Aorta (tissue), 5 donors: ENCODE measurements at places on chromosomes 13 and 19. TPM values are rescaled to one million over a fixed set of nuclear protein-coding genes. Genes with fewer than 3 reads are reported as not detected.

DNA sequence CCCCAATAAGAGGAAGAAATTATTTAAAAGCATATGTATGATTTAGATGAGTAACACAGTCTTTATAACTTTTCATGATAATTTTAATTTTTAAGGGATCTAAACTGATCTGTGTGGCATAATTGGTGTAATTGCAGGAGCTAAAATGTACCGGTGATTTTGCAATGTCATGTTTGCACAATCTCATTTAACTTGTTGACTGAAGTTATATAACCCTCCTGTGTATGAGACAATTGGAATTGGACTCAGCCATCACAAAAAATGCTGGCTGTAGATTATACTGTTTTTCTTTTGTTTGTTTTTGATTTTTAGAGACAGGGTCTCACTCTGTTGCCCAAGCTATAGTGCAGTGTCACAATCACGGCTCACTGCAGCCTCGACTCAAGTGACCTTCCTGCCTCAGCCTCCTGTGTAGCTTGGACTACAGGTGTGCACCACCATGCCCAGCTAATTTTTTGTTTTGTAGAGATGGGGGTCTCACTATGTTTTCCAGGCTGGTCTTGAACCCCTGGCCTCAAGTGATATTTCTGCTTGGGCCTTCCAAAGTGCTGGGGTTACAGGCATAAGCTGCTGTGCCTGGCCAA, 26.1 kb downstream of the FGF9 start:
- no peak for DNase-seq

The LYPD4 gene
- not detected for total RNA-seq

DNA sequence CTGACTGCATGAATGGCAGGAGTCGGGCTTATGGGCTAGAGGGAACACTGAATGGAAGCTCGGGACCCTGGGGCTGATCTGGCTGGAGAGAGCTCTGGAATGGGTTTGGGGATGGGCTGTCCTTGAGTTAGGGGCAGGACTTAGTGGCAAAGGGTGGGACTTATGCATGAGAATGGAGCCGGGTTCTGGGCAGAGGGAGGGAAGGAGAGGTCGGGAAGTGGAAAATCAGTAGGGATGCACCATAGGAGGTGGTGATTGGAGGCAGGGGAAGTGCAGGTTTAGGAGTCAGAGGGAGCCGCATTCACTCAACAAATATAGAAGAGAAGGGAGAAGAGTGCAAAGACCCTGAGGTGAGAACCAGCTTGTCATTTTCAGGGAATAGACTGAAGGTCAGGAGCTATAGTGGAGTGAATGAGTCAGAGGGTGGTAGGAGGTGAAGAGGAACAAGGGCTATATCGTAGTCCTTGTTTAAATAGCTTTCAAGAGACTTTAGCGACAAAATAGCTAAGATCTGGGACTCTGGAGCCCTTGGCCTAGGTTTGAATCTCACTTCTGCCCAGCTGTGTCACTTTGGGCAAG, 748 bp downstream of the RAB4B start:
- DNase-seq, result no peak

The PSG2 gene
- not detected for total RNA-seq

DNA sequence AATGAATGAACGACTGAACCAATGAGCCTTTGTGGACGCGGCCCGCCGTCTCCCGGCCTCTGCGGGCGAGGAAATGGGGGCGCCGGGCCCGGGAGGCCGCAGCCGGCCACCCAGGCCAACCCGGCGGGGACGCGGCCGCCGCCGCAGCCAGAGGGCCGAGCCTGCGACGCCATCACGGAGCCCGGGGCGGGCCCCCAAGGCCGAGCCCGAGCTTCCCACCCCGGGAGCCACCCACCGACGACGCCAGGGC, 216 bp downstream of the SUGP2 start:
- DNase-seq, result no peak

DNA sequence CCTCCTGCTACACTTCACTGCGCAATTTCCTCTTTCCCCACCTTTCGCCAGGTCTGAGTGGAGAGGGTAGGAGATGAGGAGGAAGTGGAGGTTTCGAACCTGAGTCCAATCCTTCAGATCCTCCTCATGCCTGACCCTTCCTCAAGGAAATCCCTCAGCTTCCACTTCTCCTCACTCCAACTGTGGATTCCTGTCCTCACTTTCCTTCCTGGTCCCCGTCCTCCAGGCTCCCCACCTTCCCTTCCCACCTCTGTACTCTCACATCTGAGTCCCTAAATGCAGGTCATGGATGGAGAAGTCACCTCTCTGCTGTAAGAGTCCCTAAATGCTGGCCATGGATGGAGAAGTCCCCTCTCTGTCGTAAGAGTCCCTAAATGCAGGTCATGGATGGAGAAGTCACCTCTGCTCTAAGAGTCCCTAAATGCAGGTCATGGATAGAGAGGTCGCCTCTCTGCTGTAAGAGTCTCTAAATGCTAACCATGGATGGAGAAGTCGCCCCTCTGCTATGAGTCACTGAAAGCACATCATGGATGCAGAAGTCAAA, 3.1 kb downstream of the TMEM86B start:
- DNase-seq, result no peak

DNA sequence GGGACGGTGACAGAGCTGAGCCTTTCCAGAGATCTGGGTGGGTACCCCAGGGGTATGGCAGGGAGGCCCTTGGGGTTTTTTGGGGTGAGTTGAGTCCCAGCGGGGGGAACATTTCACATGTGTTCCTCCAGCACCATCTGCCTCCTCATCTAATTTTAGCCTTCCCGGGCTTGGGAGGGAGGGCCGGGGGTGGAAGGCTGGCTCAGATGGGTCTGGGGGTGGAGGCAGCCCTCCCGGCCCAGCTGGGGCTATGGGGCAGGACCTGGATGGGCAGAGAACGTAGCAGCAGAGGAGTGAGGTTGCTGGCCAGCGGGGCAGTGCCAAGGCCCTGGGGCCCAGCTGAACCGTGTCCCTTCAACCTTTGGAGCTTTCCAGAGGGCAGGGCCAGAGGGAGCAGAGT, 23.5 kb downstream of the ADGRL1 start:
- no peak for DNase-seq

The CCNE1 gene
- 0.81 TPM for total RNA-seq

- DNase-seq, result no peak
These were observed 8.8 kb upstream of the GPC6 start for GRCh38 chr13:93217721-93218261.

DNA sequence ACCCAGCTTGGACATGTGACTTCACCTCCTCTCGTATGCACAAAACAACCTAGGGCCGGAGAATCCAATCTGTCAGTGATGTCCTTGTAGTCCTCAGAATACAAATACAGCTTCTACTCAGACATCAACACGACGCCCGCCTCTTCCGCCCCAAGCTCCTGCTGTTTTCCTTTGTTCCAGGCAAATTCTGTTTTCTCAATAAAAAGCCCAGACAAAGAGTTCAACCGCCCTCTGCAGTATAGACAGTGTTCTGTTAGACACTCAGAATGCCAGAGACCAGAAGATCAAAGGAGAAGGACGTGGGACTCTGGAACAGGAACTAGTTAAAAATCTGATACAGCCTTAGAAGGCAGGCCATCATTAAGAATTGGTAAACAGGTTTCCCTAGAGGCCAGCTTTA, 42.0 kb upstream of the GGACT start:
- DNase-seq, result no peak

DNA sequence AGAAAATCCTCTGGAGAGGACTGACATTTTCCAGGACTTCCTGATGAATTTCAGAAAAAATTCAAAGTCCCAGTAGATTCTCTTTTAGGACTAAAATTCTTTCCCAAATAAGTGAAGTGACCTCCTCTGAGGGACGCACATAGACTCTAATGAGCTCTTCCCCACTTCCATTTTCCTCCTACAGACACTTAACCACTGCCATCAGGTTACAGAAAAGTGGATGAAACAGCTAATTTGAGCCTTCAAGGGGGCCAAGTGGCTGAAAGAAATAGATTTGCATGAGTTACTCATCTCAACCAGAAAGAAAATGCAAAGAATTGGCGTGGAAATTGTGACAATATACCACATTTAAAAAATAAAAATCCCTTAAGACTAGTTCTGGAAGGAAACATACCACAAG, 185.3 kb upstream of the EDNRB start:
- DNase-seq, result no peak

The MYH14 gene
- 5.9 TPM for total RNA-seq

The ZNF627 gene
- total RNA-seq, result 12.2 TPM

DNA sequence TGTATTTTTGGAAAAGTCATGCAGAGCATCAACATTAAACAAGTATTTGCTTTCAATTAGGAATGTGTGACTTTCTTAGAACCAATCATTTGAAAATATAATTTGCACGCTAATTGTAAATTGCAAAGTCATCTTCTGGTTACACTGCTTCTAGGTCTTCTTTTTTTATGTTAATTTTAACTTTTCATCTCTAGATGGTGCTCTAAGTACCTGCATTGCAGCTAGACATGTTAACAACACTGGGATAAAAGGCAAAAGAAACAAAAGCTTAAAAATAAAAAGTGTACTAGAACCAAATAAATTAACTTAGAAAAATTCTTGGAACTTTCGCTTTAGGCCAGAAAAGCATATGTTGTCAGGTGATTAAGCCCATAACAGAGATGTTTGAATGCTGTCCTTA, 2758.2 kb downstream of the PCDH9 start:
- DNase-seq, result no peak

- no peak for DNase-seq
These were observed 291.5 kb downstream of the ZNF536 start for GRCh38 chr19:30663611-30664174.

- DNase-seq, result no peak
These were observed 36.7 kb downstream of the CARD8 start for GRCh38 chr19:48218997-48219396.

- peak; percentile 82 for DNase-seq
These were observed 7.5 kb downstream of the KCTD15 start for GRCh38 chr19:33804021-33804799.

DNA sequence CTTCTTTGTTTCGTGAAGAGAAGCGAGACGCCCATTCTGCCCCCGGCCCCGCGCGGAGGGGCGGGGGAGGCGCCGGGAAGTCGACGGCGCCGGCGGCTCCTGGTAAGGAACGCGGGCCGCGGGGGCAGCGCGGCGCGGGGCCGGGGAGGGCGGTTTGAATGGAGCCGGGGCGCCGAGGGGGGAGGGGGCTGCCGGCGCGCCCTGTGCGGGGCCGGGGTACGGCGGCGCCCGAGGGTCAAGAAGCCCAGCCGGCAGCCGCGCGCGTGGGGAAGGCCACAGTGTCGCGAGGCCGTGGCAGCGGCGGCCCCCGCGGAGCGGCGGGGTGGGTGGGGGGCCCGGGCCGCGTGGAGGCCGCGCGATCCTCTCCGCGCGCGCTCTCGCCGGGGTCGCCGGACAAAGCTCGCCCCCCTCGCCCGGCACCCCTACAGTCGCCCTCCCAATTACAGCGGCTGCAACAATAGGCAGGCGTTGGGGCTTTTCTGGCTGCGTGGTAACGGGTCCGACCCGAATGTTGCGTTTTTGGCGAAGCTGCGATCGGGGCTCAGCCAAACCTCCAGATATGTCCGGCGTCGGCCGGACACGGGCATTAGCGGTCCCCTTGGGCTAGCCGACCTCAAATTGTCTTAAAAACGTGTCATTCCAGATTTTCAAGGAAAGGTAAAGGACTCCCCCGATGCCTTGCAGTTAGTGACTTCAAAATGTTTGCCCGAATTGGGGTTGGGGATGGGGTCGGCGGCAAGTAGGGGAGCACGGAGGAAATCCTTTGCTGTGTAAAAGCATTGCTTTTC, 437 bp downstream of the SMARCA4 start:
- DNase-seq, result peak; percentile 83

DNA sequence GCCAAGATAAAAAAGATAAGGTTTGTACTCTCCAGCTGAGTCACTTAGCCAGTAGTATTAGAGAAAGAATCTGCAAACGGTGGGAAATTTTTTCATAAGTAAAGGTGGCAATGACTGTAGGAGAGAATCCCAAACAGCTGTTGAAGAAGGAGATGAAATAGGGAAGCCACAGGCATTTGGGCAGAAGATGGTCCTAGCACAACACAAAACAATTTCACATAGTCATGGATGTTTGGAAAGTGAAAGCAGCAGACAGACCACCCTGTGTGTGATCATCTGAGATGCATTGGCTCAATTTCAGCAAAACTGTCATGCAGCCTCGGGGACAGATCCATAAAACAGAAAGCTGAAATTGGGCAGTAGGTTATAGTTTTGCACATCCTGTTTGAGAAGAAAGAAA, 2832.4 kb downstream of the PCDH9 start:
- DNase-seq, result no peak

The PSG7 gene
- not detected for total RNA-seq

The LILRB4 gene
- 15.1 TPM for total RNA-seq

- no peak for DNase-seq
These were observed 30.6 kb downstream of the NLRP13 start for GRCh38 chr19:55901369-55902079.

- DNase-seq, result no peak
These were observed 2.9 kb downstream of the ZNF792 start for GRCh38 chr19:34960940-34961679.

DNA sequence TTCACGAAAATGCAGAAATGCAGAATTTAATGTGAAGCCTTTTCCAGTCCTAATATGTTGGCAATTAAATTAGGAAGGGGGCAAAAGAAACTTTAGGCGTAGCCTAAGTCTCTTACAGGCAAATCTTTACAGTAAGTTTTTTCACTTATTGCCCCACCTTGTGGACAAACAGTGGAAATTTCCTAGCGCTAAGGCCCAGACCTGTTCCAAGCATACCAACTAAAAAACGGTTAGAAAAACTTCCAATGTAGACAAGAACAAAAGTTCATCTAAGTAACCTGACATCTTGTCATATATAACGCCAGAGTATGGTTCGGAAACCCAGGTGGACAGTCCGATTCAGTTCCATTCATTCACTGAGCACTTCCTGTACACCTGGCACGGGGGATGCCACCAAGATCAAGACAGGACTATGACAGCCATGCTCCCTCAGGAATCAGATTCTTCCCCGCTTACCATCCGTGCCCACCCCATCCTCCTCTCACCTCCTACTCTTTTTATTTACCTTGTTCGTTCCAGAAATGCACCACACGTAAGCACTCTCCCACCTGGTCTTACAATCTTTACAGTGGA, 4.9 kb downstream of the ZAR1L start:
- no peak for DNase-seq

The C19orf67 gene
- not detected for total RNA-seq

The C1QTNF9B gene
- total RNA-seq, result not detected

The CBY2 gene
- not detected for total RNA-seq

DNA sequence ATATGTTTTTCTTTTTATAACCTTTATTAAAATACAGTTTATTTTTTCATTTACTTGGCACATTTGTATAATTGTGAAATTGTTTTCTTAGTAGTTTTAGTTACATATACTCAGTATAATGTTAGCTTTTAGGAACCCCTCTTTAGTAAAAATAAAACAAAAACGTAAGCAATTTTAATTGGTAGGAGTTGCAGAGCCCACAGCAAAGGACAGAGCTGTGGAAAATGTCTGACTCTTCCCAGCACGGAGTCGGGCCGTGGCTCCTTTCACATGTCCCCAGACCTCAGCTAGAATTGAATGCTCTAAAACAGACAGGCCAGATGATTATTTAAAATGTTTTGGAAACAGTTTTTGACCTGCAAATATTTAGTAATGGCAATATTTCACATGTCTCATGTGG, 27.9 kb upstream of the CEACAM21 start:
- DNase-seq, result no peak

The IQCN gene
- total RNA-seq, result 12.2 TPM

DNA sequence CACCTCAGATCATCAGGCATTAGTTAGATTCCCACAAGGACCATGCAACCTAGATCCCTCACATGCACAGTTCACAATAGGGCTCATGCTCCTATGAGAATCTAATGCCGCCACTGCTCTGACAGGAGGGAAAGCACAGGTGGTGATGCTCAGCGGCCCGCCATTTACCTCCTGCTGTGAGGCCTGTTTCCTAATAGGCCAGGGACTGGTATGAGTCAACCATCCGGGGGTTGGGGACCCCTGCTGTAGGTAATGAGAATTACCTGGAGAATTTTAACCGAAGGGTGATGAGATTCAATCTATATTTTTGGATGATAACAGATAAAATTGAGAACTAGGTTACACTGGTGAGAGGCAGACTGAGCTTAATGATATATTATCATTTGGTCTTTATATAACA, 101.4 kb downstream of the LACC1 start:
- no peak for DNase-seq
